Adipocyte (in vitro differentiated cells): ENCODE measurements at places on chromosomes 1 and 21.
A peak's percentile ranks its signal among the peaks of the same experiment; 100 is the strongest.

GRCh38 chr1:153400244-153400643 is 9.4 kb upstream of the S100A8 start:
- DNase-seq, result no peak

- DNase-seq, result peak; percentile 7
Observed at GRCh38 chr1:173479649-173480048, 2.5 kb downstream of the PRDX6 start.

- no peak for DNase-seq
Observed at GRCh38 chr1:15531003-15531402, 4.4 kb downstream of the DNAJC16 start.

DNA sequence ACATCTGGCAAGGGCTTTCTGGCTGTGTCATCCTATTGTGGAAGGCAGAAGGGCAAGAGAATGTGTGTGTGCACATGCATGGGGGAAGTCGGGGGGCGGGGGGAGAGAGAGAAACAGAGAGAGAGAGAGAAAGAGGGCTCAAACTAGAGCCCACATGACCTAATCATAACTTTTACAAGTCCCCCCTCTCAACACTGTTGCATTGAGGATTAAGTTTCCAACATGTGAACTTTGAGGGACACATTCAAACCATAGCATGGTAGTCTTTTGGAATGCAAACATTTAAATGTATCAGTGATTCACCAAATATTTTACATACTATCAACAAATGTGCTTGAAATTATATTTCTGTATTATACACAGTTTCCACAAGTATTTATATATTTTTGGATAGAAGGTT is 655.4 kb upstream of the B3GALT2 start:
- peak; percentile 1 for DNase-seq

DNA sequence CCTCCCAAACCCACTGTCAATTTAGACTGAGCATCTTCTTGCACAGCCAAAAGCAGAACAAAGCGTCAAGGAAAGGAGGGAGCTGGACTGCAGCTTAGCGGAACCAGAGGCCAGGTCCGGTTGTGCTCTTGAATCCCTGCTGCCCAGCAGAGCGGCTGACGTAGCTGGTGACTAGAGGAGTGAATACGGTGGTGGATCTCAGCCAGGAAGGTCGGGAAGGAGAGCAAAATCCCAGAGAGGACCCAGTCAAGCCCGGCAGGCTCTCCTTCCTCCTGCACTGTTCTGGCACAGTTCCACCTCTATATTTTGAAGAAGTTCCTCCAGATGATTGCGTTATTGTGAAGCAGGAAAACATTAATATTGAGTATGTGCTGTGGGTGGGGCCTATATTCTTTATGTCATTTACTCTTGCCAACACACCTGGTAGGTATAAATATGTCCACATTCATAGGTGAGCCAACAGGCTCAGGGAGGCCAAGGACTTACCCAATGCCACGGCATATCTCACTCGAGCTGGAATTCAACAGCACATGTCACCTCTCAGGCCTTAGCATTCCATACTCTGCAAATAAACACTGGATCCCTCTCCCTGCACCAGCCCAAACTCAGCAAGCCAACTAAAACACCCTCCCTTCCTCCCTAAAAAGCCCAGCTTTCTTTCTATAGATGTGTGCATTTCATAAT is 23.6 kb upstream of the ABCB10 start:
- DNase-seq, result no peak

- DNase-seq, result no peak
Observed at GRCh38 chr1:6028042-6028850, 17.4 kb upstream of the KCNAB2 start.

- DNase-seq, result no peak
Observed at GRCh38 chr1:15515022-15515663, 8.9 kb downstream of the CASP9 start.

- peak; percentile 13 for DNase-seq
Observed at GRCh38 chr1:67978890-67979516, 71.4 kb downstream of the DIRAS3 start.

DNA sequence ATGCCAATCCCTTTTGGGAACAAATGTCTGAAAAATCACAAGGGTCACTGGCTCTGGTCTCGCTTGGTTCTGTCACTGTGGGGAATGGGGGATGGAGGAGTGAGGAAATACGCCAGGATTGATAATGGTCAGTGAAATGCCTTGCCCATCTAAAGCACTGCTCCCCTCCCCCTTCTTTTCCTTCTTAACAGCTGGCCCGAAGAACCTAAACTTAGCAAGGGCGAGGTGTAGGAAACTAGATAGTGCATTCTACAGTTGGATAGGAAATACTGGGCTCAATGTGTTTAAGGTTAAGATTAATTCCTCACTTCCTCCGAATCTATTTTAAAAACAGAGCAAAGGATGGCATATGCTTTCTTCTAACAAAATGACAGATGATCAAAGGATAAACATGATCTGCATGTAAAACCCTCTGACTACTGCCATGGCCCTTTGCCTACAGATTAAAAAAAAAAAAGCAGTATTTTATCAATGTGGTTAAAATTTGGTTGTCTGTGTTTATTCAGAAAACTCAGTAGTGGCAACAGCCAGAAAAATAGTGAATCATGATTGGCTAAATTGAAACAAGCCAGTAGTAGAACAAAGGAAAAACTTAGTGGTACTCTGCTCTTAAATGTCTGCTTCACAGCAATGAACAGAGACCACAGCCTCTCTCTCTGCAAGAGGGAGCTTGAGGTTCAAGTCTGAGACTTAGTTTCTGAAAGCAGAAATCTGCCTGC is 86.1 kb upstream of the VAV3 start:
- DNase-seq, result no peak

GRCh38 chr1:245991266-245991665 is 515.8 kb downstream of the SMYD3 start:
- DNase-seq, result no peak

DNA sequence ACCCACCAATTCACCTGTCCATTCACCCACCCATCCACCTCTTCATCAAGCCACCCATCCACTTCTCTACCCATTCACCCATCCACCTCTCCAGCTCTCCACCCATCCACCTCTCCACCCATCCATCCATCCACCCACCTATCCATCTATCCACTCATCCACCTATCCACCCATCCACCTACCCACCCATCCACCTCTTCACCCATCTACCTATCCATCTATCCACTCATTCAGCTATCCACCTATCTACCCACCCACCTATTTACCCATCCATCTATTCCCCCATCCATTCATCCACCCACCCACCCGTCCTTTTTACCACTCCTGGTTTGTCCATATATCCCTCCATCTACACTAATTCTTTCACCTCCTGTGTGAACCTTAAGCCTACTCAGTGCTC is 105.7 kb downstream of the ACTL8 start:
- no peak for DNase-seq

DNA sequence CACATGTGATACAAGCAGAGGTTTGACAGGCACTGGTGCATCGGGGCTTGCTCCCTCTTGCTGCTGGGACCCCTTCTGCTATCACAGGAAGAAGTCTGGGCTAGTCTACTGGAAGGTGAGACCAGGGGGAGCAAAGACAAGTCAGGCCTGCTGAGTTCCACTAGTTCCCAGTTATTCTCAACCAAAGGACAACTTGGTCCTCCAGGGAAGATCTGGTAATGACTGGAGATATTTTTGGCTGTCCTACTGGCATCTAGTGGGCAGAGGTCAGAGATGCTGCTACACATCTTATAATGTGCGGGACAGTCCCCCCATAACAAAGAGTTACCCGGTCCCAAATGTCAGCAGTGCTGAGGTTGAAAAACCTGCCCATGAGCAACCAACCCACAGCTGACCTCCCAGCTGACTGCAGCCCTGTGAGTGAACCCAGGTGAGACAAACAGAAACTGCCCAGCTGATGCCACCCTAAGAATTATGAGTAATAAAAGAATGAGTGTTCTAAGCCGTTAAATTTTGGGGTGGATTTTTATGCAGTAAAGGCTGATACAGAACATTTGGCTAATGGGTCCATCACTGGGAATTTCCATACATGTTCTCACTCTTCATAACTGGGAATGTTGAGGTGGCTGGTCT is 71.6 kb downstream of the NENF start:
- DNase-seq, result no peak

DNA sequence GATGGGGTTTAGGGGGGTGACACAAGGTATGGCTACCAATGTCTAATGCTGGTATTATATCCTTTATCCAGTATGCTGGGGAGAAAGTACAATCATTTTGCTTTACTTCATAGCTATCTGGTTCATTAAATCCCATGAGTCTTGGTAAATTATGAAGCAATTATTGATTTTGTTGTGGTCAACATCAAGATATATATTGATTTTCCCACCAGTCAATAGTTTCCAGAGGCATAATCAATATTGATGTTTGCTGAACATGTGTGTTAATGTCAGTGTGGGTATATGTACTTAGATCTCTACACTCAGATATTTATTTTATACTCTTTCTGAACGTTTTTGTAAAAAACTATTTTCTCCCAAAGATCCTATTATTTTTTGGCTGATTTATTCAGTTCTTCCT is 155.5 kb downstream of the BACH1 start:
- DNase-seq, result no peak

- DNase-seq, result peak; percentile 56
Observed at GRCh38 chr1:178232949-178233348, 139.0 kb downstream of the RASAL2 start.

GRCh38 chr1:197715806-197716205 is 59.5 kb downstream of the DENND1B start:
- DNase-seq, result no peak

DNA sequence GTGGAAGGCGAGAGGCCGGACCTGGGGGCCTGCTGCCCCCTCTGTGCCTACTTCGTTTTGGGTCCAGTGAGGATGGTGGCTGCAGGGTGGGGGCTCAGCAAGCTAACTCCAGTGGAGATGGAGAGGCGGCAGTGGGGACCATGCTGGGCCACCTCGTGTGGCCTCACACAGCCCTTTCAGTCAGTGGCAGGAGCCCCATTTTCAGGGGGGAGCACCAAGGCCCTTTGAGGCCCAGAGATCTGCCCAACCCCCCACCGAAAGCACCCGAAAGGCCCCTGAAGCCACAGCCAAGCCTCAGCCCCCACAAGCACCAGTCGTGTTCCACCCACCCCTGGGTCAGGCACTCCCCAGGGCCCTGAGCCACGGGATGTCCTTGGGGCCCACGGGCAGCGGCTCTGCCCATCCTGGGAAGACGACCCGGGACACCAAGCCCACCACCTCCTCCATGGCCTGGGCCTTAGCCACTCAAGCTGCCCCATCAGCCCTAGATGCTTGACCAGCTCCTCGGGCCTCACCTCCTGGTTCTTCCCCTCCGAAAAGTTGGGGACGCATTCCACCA is 345 bp downstream of the FTCD start:
- no peak for DNase-seq

DNA sequence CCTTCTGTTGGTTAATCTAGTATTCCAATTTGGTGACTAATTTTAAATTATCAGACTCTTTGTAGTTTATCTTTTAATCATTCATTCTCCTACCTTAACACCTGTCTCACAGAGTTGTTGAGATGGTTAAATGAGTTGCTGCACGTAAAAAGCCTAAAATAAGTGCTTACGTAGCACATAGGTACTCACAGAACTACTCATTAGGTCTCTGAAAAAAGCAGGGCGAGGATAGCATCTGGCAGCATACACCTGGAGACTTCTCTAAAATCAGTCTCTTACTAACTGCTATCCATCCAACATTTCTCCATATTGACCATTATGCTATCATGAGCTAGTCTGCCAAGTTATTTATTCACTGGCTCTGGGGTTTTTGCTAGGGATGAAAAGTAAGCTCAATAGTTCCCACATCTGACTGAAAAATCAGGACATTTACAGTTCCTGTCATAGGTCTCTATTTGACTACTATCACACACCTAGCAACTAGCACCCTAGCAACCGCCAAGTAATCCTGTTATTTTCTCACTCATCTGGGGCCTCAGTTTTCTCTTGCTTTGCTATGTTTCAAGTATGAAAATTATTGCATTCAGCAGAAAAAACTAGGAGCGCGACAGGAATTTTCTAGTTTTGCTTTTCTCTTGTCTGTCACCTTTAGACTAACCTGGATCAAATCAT is 11.2 kb downstream of the CSDE1 start:
- DNase-seq, result no peak

- DNase-seq, result no peak
Observed at GRCh38 chr1:19476450-19477190, 8.7 kb downstream of the CAPZB start.

DNA sequence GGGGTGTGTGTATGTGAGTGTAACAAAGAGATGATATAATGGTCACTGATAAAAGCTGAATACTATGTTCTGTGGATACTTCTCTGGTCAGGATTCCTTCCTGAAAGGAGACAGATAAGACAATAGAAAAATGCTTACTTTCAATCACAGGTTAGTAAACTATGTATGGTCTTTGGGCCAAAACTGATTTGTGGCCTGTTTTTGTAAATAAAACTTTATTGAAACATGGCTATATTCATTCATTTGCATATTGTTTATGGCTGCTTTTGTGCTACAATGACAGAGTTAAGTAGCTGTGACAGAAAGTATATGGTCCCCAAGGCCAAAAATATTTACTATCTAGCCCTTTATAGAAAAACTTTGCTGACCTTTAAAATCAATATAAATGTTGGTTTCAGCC is 82.2 kb upstream of the DMRTA2 start:
- no peak for DNase-seq

GRCh38 chr1:115833856-115834255 is 7.1 kb downstream of the NHLH2 start:
- no peak for DNase-seq

DNA sequence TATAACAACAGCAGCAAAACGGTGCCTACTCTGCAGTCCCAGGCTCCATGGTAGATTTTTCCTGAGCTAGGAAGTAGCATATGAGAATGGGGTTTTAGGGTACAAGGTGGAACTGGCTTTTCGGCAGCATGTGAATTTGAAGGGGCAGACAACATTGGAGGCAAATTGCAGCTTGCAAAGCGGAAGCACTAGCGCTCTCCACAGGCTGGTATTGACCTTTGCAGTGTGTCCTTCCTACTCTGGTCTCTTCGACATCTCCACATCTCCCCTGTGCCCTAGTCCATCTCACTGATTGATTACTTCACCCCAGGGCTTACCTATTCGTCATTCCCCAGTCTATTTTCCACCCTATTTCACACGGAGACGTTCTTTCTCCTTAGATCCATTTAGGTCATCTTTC is 13.0 kb downstream of the IGSF21 start:
- no peak for DNase-seq

DNA sequence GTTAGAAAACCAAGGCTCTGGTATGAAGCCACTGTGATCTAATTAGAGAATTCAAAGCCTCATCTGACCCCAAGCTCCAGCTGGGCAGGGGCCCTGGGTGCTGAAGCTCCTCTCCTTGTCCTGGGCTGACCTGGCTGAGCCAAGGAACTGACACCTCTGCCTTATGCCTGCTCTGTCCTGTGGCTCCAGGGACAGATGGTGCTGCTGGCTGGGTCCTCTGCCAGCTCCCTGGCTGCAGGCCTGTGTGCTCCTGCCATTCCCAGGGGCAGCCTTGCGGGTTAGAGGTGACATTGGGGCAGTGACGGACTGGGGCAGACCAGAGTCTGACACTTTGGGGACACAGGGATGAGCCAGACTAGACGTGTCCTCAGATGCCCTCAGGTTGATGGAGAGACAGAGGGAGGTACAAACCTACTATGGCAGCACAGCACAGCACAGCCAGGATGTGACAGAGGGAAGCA is 11.8 kb downstream of the ACOT11 start:
- no peak for DNase-seq

GRCh38 chr1:21520899-21521716 is 11.9 kb downstream of the ALPL start:
- DNase-seq, result peak; percentile 63
